ENCODE measurements at places on chromosomes 13 and 19.

DNA sequence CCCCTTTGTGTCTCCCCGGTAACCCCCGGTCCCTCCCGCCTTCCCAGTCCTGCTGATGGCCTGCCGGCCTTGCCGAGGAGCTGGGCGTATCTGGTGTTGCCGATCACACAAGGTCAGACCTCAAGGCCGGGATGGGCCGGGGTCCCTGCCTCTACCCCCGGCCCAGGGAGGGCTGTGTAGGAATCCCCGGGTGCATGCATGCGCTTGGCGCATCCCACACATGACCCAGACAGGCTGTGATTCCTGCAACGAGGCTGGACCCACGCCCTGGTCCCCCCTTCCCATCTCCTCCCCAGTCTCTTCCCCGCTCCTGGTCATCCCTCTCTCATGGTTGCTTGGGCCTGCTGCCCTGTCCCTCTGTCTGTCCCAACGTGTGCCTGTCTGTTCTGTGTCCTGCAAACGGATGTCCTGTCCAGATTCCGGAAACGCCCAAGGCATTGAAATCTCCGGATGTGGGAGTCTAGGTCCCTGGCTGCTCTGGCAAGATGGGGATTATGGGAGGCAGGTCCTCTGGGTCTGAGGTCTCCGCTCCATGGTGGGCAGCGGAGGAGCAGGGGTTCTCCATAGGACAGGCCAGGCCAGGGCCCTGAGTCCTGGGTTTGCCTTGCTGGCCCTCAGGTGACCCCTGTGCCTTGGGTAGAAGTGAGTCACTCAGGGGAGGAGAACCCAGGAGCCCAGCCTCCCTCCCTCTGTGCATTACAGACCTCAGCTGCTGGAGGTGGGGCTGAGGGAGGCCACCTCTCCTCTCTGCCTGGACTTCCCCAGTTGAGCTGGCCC, 1.6 kb downstream of the PKN1 start:
- DNase-seq: no peak

- no peak for DNase-seq
Measured at GRCh38 chr13:113624235-113624587, 33.8 kb downstream of the ATP4B start.

DNA sequence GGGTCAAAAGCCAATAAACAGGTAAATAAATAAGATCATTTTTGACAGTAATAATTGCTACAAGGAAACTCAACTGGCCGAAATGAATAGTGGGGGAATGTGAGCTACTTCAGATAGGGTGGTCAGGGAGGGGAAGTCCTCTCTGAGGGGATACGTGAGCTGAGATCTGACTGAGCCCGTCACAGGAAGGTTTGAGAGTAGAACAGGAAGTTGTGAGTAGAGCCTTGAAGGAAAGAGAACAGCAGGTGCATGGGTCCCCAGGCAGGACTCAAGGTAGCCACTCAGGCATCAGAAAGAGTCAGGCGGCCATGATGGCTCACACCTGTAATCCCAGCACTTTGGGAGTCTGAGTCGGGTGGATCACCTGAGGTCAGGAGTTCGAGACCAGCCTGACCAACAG, 6.3 kb downstream of the IRGQ start:
- DNase-seq: no peak

DNA sequence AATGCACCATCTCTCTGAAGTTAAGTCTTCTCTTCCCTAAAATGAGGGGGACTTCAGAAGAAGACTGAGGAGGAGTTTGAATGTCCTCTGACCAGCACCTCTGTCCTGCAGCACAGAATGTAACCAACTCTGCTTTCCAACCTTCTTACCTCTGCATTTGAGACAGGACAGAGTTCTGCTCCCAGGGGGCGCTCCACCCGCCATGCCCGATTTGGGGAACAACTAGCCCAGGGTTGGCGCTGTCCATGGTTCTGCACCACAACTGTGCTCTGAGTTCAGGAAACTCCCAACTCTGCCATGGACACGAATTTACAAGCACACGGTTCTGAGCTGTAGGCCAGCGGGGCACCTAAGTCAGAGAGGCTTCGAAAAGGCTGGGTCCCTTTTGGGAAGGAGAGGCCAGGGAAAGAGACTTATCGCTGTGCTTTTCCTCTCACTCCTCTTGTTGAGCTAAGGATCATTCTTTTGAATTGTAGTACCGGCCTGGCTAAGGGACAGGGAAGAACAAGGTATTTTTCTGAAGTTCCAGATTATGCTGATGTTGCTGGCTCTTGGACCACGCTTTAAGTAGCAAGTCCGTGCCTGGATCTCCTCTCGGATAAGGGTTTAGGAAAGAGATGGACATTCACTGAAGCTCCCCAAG, 22.2 kb downstream of the SIGLEC5 start:
- no peak for DNase-seq

- DNase-seq: peak; percentile 71
Measured at GRCh38 chr13:114149774-114150740, 17.6 kb upstream of the RASA3 start.

DNA sequence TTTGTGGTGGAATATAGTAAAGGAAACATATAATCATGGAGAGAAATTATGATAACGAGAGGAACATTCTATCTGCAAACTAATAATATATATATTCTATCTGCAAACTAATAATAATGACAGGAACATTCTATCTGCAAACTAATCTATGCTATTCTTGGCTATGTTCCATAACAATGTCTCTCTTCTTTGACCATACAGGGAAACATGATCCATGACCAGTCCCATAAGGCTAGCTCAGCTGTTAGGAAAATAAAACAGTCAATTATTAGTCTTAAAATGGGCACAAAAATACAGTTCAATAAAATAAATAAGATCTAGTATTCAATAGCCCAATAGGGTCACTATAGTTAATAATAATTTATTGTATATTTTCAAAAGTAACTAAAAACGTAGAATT, 707.8 kb upstream of the PCDH20 start:
- DNase-seq: no peak

GRCh38 chr19:16628984-16629691, 1.1 kb upstream of the MED26 start:
- DNase-seq: no peak

DNA sequence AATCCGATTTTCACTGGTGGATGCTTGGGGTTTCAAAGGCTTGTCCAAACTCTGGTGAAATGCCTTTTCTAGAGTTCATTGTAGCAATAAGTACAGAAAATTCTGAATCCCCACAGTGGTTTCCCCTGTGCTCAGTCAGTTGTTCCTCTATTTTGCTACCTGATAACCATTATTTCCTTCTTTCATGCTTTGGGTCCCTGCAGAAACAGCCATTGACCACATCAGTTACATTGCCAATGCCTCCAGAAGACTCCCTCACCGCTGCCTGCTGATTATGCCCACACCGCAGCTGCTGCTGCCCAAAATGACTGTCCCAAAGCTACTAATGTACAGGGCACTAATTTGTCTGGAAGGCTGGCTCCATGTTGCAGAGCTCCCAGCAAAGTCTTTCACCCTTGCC, 517.3 kb downstream of the KLF12 start:
- no peak for DNase-seq

DNA sequence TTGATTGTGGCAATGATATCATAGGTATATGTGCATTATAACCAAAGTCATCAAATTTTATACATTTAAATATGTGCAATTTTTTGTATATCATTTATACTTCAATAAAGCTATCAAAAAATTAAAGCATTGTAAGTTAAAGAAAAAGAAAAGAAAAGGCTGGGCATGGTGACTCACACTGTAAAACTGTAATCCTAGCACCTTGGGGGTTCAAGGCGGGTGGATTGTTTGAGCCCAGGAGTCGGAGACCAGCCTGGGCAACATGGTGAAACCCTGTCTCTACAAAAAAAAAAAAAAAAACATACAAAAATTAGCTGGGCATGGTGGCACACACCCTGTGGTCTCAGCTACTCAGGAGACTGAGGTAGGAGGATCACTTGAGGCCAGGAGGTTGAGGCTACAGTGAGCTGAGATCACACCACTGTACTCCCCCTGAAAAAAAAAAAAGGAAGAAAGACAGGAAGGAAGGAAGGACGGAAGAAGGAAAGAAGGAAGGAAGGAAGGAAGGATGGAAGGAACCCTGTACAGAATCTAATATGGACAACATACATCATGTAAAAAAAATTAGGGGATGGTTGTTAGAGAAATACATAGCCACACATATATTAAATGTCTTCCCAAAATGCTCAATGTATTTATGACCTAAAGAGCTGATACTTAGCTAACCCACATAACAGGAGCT, 21.7 kb upstream of the SLC25A30 start:
- no peak for DNase-seq

GRCh38 chr19:14632286-14632685, 42.4 kb downstream of the ADGRE3 start:
- DNase-seq: no peak

DNA sequence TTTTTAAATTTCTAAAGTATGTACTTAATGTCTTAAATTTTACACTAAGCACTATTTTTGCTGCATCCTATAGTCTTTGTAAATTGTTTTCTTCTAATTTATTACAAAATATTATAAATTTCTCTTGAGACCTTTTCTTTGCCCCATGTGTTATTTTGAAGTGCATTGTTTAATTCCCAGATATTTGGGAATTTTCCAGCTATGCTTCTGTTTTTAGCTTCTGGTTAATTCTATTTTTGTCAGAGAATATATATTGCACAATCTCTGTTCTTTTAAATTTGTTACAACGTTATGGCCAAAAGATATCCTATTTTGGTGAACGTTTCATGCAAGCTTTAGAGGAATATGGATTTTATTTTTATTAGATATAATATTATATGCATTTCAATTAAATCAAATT, 917.4 kb upstream of the MIR17HG start:
- DNase-seq: no peak

- DNase-seq: peak; percentile 96
Measured at GRCh38 chr19:3721131-3721886, 13.1 kb downstream of the TJP3 start.

DNA sequence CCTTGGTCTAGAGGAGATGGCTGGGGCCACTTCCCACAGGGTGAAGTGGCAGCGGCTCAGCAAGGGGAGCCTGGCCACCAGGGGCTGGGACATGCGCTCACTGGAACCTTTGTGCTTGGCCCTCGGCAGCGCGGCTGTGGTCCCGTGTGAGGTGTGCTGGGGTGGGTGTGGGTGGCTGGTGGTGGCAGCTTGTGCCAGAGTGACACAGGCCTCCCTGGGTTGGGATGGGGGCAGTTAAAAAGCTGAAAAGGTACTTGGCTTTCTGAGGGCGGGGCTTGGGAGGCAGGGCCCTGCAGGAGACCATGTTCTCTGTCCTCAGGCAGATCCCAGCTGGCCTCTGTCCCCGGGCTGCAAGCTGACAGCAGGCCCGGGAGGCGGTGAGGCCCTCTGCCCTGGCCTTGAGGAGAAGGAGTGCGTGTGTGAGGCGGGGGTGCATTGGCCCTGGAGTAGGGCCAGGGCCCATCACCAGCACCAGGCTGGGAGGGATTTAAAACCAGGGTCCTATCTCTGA, 17.3 kb downstream of the MPND start:
- no peak for DNase-seq

GRCh38 chr19:6402837-6403608, 10.1 kb upstream of the GTF2F1 start:
- no peak for DNase-seq

DNA sequence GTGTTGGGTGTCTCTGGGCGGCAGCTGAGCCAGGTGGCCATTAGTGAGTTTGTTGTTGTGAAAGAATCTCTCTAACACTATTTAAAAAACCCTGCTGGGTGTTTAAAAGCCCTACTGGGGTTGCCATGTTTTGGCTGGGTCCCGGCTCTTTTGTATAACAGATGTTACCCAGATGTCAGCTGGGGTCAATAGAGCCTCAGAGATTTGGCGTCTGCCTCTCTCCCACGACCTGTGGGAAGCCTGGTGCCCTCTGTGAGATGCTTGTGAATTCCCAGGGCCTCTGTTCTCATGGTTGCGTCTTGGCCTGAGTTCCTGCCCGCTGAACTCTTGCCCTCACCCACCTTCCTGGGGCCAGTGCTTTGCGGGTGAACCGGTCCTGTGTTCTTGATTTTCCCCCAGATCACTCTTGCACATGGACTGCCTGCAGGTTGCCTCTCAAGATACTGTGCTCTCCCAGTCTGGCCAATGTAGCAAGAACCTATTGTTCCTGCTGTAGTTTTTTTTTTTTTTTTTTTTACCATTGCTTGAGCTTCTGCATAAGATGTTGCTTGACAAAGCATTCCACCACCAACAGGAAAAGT, 9.5 kb downstream of the NFILZ start:
- DNase-seq: no peak

GRCh38 chr13:44191103-44191502, 182.5 kb upstream of the SERP2 start:
- DNase-seq: no peak

DNA sequence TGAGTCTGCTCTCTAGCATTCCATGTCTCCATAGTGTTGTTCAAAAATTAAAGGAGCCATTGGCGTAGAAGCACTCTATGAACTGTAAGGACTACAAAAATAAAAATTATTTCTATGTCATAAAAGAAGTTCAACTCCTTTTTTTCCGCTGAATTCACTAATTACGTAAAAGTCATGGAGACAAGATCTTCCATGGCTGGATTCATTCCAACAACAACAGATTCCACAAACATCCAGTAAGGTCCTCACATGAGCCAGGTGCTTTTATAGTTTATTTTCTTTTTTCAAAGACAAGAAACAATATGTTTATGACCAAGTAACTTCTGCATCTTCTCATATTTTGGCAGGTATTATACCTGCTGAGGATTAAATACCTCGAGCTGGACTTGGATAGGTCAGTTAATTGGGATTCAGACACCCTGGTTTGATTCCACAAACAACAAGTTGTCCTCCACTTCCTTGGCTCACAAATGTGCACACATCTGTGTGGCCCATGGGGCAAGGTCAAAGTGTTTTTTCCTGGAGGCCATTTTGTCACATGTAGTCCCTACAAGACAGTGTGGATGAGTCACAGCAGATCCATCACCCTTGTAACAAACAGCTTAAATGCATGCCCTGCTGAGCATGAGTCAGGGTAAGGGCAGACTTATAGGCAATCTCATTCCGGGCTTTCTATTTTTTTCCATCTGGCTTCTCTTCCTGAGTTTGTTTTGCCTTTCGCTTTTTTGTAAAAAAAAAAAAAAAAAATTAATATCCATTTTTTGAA, 475.6 kb downstream of the COG6 start:
- DNase-seq: no peak

DNA sequence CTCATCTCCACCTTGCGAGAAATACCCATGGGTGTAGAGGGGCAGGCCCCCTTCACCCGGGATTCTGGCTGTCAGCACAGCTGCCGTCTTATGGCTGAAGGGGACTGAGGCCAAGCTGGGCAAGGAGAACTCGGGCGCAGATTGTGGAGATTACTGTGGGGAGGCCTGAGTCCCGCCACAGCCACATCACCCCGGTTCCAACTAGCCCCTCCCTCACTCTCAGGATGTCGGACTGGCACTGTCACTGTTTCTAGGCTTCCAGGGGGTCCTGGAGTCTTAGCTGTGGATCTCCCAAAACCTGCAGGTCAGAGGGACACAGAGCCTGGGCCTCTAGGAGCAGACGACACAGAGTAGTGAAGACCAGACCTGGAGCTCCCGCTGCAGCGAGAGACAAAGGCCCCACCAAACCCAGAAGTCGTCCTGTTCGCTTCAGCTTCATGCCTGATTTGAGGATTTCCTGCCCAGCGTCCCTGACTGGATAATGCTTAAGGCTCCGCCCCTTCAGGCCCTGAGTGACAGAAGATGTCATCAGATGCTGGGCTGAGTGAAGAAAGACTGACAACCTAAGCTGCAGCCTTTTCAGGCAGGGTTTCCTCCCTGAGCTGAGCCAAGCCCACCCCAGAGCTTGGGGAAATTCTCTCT, 55.8 kb downstream of the ZNF93 start:
- DNase-seq: no peak

Data from NCI-H510A (cell line).